ENCODE measurements at places on chromosomes 4 and X. TPM values are rescaled to one million over a fixed set of nuclear protein-coding genes. Genes with fewer than 3 reads are reported as not detected.

DNA sequence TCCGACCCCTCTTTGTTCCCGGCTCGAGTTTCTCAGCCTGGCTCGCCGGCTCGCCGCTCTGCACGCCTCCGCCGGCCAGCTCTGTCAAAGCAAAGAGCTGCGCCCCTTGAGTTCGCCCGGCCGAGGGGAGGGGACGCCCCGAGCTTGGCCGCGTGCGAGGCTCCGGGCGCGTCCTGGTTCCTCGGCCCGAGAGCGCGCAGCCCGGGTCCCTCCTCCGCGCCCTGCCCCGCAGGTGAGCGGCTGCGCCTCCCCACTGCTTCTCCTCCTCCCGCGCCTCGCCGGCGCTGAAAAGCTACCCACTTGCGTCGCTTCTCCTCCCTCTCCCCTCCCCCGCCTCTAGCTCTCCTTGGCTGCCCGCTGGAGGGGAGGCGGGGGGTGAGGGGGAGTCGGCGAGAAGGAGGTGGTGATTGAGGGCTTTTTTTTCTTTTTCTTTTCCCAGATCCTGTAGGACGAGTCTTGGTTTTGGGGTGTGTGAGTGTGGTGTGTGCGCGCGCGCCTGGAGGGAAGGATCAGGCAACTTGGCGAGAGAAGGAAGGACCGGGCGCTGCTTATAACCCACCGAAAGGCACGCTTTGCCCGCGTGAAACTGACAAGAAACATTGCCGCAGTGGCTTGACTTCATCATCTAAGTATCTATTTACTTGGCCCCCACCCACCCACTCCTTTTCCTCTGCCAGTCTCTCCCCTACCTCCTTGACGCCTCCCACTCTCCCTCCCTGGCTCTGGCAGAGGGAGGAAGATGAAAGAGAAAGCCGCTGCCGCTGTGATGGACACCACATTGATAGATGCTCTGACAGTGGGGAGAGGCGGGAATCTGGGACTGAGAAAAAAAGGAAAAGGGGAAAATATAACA, at the start of gene LEF1:
Gene LEF1, minus strand, starts transcription at position 262 of the 853 bp plus-strand sequence. CDS start 1,165 bp downstream, outside the sequence.
- no peak within 1 kb of the TSS for H3K27ac ChIP-seq
- no peaks in the 10 kb centered on the region for H3K36me3 ChIP-seq
- H3K27me3 ChIP-seq, result no peaks in the 10 kb centered on the region
- peak within 1 kb of the TSS; percentile 68 for H3K4me3 ChIP-seq

GRCh38 chr4:144819591-144819990, 173.6 kb downstream of the HHIP start:
- H3K27me3 ChIP-seq, result no peaks in the 10 kb centered on the region
- no peaks in the 10 kb centered on the region for H3K4me1 ChIP-seq
- no peak for DNase-seq
- no peak overlapping the region for H3K27ac ChIP-seq
- H3K36me3 ChIP-seq, result no peaks in the 10 kb centered on the region

DNA sequence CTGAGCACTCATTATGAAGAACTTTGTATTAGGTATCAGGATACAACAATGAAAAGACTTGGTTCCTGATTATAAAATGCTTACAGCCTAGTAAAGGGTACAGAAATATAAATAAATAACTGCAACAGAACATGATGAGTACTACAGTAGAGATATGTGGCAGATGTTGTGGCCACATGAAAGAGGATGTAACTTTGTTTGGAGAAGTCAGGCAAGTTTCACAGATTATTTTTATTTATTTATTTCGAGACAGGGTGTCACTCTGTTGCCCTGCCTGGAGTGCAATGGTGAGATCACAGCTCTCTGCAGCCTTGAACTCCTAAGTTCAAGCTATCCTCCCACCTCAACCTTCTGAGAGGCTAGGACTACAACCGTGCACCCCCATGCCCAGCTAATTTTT, 15.8 kb upstream of the UBE2K start:
- H3K27me3 ChIP-seq, result no peaks in the 10 kb centered on the region
- no peaks in the 10 kb centered on the region for H3K36me3 ChIP-seq
- H3K4me3 ChIP-seq, result no peak overlapping the region
- no peak for DNase-seq

- no peak overlapping the region for H3K4me3 ChIP-seq
- H3K27me3 ChIP-seq, result no peaks in the 10 kb centered on the region
- H3K27ac ChIP-seq, result no peak overlapping the region
- H3K36me3 ChIP-seq, result no peaks in the 10 kb centered on the region
These were observed 18.7 kb upstream of the DDIT4L start for GRCh38 chr4:100208964-100209363.

GRCh38 chrX:43720082-43720481, 64.0 kb downstream of the MAOA start:
- DNase-seq, result no peak
- no peak overlapping the region for H3K27ac ChIP-seq
- H3K27me3 ChIP-seq, result no peaks in the 10 kb centered on the region
- H3K4me3 ChIP-seq, result no peak overlapping the region
- peaks cover 5% of the 10 kb centered on the region for H3K36me3 ChIP-seq
- H3K4me1 ChIP-seq, result no peaks in the 10 kb centered on the region

GRCh38 chr4:184648313-184649025, 778 bp downstream of the CASP3 start:
- peaks cover 10% of the 10 kb centered on the region for H3K36me3 ChIP-seq
- no peaks in the 10 kb centered on the region for H3K27me3 ChIP-seq
- H3K4me1 ChIP-seq, result peaks cover 27% of the 10 kb centered on the region
- peak overlapping the region; percentile 70 for H3K4me3 ChIP-seq
- peak; percentile 54 for DNase-seq
- peak overlapping the region; percentile 99 for H3K27ac ChIP-seq

- H3K27ac ChIP-seq, result no peak overlapping the region
- H3K36me3 ChIP-seq, result no peaks in the 10 kb centered on the region
These were observed 840 bp upstream of the P2RY10 start for GRCh38 chrX:78944351-78944750.

- DNase-seq, result no peak
- no peak overlapping the region for H3K4me3 ChIP-seq
- H3K4me1 ChIP-seq, result no peaks in the 10 kb centered on the region
- H3K27me3 ChIP-seq, result no peaks in the 10 kb centered on the region
These were observed 28.2 kb downstream of the TMEM154 start for GRCh38 chr4:152651473-152652060.

- no peaks in the 10 kb centered on the region for H3K4me1 ChIP-seq
- H3K4me3 ChIP-seq, result no peak overlapping the region
- H3K27ac ChIP-seq, result no peak overlapping the region
- DNase-seq, result no peak
These were observed 11.3 kb upstream of the ARAP2 start for GRCh38 chr4:36255577-36255976.

DNA sequence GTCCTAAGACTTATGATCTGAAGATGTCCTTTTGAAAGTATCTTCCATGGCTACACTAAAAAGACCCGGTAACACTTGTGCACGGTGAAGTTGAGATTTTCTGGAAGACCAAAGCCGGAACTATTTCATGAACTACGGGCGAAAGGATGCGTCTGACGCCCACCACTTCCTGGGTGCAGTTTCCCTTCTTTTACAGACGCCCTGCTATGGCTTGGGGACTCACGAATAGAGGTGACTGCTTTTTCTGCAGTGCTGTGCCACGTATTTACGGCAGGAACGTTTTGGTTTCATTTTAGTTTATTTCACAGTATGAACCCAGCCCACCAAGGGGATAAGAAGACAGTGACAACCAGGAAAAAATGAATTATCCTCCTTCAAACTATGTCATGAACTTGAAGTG, 180.4 kb downstream of the AFAP1 start:
- H3K36me3 ChIP-seq, result peaks cover 17% of the 10 kb centered on the region
- no peaks in the 10 kb centered on the region for H3K4me1 ChIP-seq
- no peak overlapping the region for H3K4me3 ChIP-seq
- H3K27me3 ChIP-seq, result no peaks in the 10 kb centered on the region
- H3K27ac ChIP-seq, result no peak overlapping the region

SLIT2 gene
- total RNA-seq, result 159 TPM

CCSER1 gene
- total RNA-seq, result 6.2 TPM
